DMS53 (cell line): ENCODE measurements at places on chromosomes 6 and 20.

DNA sequence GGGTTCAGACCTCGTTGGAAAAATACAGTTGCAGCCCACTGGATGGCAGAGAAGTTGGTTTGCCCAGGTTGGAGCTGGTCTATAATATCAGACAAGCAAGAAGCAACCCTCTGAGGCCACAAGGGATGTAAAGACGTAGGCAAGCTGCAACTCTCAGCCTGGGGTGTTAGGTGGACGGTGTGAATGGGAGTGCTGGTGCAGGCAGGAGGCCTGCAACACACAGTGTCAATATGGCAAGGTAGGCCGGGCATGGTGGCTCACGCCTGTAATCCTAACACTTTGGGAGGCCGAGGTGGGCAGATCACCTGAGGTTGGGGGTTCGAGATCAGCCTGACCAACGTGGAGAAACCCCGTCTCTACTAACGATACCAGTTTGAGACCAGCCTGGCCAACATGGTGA lies 10.5 kb downstream of the VPS16 start:
- no peak for DNase-seq

- no peak for DNase-seq
Measured at GRCh38 chr6:131779304-131779703, 28.5 kb upstream of the ENPP1 start.

- DNase-seq, result no peak
Measured at GRCh38 chr6:126788861-126789365, 329.6 kb upstream of the RSPO3 start.

DNA sequence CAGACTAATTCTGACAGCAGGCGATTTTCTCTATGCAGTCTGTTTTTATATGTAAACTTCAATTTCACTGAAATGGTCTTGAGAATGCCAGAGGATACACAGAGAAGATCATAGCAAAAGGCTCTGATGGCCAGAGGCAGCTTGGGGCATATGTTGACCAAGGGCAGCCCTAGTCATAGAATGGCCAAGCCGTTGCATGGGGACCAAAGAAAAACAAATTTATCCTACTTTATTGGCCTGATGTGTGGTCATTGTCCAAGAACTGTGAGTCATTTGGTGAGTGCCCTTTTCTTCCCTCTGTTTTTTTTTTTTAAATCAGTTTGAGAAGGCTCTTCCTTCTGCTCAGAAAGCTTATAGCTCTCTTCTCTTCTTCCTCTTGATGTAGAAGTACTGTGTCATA lies 5.8 kb downstream of the HDGFL1 start:
- no peak for DNase-seq

GRCh38 chr6:32610682-32611296 lies 21.1 kb upstream of the HLA-DRB1 start:
- no peak for DNase-seq

DNA sequence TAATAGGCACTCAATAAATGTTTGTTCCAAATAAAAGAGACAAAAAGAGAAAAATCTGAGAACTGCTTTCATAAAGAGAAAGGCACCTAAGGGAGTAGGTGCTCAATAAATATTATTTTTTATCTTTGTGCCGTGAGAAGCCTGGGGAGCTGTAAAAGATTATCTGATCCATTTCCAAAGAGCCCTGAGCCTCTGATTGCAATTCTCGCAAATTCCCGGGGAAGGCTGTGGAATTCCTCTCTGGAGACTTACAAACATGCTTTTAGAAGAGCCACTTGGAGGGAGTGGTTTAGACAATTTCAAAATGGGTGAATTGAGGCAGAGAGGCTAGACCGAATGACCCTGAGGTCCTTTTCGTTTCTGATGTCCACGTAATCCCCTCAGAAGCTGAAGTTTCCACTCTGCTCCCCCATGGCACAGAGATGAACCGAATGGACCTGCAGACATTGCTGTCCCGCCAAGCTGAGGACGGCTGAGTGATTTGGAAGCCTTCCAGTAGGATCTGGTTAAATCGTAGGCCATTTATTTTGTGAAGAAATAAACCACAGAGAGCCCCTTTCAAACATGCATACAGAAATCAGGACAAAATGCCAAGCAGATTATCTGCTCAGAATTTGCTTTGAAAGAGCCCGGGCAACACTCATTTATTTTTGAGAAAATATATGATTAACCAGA lies 77.8 kb downstream of the PKHD1 start:
- no peak for DNase-seq

DNA sequence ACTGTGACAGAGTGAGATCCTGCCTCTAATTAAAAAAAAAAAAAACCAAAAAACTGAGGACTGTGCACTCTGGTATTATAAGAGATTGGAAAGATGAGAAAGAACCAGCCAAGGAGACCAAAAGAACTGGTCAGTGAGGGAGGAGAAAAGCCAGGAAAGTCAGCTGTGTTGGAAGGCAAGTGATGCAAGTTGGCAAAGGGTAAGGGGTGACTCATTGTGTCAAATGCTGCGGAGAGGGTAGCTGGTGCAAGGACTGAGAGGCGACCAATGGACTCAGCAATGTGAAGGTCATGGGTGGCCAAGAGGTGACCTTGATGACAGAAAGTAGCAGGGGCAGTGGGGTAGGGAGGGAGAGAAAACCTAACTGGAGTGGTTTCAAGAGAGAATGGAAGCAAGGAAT lies 27.4 kb upstream of the LRRN4 start:
- DNase-seq, result no peak
